T-helper 1 cell (primary cell): ENCODE measurements at places on chromosomes 6 and 20.

- DNase-seq: peak; percentile 81
These were observed 5.7 kb downstream of the COMMD7 start for GRCh38 chr20:32737371-32738223.

GRCh38 chr6:30364591-30364990 is 19.6 kb downstream of the RPP21 start:
- no peak for DNase-seq

GRCh38 chr20:56411759-56412472 is at the start of gene CASS4:
Gene CASS4, plus strand, starts transcription at chr20:56412260. Its CDS starts 199 bp downstream, at chr20:56412459.
- DNase-seq: no peak

- no peak for DNase-seq
These were observed 175.0 kb upstream of the SULF2 start for GRCh38 chr20:47960277-47960676.

GRCh38 chr6:100173211-100173610 is 179.2 kb upstream of the MCHR2 start:
- no peak for DNase-seq

- no peak for DNase-seq
These were observed 61.1 kb upstream of the GTSF1L start for GRCh38 chr20:43787937-43788336.

- no peak for DNase-seq
These were observed 409.6 kb upstream of the ID4 start for GRCh38 chr6:19427548-19427947.

- DNase-seq: peak; percentile 76
These were observed at the start of gene GPANK1 for GRCh38 chr6:31664790-31665500. Gene GPANK1, minus strand, starts transcription at chr6:31664997. Its CDS starts 519 bp downstream, at chr6:31664478.

DNA sequence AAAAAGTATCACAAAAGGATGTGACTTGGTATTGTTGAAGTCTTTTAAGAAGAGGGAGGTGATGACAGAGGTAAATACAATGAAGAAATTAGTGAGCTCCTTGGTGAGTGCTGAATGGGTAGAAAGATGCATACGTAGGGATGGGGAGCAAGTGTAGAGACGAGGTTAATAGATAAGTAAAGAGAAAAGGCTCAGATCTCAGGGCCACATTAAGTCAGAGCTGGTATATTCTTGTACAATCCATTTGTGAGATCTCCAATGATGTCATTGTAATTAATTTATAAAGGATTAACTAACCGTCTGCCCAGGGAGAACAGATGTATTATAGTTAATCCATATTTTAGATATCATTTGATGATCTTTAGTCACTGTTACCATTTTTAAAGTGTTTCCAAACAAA is 43.4 kb downstream of the SMPDL3A start:
- DNase-seq: no peak

- DNase-seq: peak; percentile 78
These were observed 535 bp downstream of the EXOC2 start for GRCh38 chr6:692356-692851.

GRCh38 chr6:47277702-47278101 is 32.0 kb downstream of the TNFRSF21 start:
- DNase-seq: no peak

DNA sequence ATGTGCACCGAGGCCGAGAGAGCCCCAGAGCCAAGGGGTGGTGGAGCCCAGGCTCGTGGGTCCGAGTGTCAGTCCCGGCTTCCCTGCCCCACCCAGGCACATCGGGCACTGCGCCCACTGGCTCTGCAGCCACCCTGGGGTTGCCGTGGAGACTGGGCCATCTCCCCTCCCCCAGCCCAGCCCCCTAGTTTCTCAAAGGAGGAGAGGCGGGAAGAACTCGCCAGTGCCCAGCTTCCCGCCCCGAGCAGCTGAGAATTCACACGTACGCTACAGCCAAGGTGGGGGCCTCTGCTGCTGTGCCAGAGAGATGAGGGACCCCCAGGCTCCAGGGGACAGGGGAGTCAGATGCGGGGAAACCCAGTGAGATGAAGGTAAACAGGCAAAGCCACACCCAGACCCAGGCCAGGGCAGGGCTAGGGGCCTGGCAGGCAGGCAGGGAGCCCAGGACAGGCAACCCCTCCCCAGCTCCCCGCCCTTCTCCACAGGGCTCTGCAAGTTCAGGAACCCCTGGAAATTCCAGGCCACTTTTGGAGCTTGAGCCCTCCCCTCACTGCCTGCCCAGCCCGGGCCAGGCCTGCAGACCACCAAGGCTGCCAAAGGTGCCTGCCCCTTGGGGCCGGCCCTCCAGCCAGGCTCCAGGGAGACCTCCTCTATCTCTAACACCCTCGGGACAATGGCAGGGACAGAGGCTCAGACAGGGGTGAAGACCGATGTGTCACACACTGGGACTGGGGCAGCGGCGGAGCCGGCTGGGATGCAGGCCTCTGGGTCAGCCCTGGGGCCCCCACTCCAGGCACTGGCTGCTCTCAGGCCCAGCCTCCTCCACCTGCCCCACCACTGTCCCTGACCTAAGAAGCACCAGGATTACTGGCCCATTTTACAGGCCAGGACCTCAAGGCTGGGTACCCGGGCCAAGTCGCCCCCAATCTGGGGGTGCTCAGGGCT is 6.0 kb downstream of the LAMA5 start:
- DNase-seq: no peak

GRCh38 chr6:155327326-155328073 is 13.2 kb upstream of the TFB1M start:
- peak; percentile 59 for DNase-seq

DNA sequence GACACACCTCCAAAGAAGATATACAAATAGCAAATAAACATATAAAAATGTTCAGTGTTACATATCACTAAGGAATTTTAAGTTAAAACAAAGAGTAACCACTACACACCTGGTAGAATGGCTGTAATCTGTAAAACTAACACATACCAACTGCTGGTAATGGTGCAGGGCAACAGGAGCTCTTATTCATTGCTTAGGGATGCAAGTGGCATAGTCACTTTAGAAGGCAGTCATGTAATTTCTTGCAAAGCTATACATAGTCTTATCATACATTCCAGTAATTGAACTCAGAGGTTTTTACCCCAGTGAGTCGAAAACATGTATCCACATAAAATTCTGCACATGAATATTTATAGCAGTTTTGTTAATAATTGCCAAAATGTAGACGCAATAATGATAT is 906.8 kb upstream of the CITED2 start:
- no peak for DNase-seq

GRCh38 chr6:97771372-97771771 is 488.4 kb upstream of the MMS22L start:
- no peak for DNase-seq

GRCh38 chr6:24768361-24768760 is 6.4 kb upstream of the GMNN start:
- no peak for DNase-seq

DNA sequence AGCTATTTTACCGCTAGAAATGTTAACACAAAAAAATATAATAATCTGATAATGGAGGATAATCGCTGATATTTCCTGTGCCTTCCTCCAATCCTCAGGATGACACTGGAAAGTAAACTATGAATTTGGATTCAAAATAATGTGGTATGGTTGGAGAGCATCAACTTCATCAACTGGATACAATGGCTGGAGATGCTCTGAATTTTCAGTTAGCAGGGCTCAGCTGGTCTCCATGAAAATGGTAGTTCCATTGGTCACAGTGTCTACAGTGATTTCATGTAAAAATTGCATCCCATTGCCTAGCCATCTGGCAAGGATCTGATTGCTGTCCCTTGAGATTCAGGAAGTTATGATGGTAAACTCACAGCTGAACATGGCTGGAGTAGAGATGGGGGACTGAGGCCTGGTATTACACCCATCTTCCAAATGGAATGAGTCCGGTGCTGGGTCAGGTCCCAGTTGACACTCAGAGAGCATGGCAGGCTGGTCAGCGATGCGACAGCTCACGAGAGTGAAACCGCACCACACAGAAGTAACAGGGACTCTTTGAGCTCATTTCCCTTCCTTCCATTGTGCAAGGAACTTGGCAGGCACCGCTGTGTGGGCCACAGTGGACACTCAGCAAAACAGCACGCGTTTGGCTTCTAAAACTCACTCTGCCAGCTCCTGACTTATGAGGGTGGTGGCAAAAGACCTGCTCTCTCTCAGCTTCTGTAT is 142.4 kb upstream of the TNFAIP3 start:
- DNase-seq: no peak

GRCh38 chr6:105851606-105852005 is 234.5 kb upstream of the PRDM1 start:
- no peak for DNase-seq

- no peak for DNase-seq
These were observed 60.9 kb downstream of the SAMD3 start for GRCh38 chr6:130161683-130162404.

GRCh38 chr6:79230149-79230548 is 4.3 kb downstream of the HMGN3 start:
- no peak for DNase-seq

- peak; percentile 27 for DNase-seq
These were observed 217.5 kb upstream of the SUPT3H start for GRCh38 chr6:45595010-45595851.

DNA sequence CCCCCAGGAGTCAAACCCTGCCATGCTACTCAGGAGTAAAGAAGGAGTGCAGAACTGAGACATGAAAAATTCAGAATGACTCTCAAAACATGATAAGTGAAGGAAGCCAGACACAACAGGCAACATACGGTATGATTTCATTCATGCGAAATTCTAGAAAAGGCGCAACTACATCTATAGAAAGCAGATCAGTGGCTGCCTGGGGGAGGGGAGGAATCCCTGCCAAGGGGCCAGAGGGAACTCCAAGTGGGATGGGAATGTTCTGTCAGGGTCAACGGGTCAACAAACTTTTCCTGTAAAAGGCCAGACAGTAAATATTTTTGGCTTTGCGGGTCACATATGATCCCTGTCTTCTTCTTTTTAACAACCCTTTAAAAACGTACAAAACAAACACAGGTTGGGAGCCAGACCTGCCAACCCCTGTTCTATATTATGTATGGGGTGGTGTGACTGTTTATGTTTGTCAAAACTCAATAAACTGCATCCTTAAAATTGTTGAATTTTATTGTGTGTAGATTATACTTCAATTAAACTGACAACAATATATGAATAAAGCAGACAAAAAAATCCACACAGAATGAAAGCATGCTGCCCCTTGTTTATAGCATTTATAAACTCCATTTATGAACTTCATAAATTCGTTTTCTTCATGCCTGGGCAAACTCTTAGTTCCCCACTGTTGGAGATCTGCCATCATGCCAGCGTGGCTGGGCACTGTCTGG is 56.6 kb upstream of the TRAF3IP2 start:
- no peak for DNase-seq

DNA sequence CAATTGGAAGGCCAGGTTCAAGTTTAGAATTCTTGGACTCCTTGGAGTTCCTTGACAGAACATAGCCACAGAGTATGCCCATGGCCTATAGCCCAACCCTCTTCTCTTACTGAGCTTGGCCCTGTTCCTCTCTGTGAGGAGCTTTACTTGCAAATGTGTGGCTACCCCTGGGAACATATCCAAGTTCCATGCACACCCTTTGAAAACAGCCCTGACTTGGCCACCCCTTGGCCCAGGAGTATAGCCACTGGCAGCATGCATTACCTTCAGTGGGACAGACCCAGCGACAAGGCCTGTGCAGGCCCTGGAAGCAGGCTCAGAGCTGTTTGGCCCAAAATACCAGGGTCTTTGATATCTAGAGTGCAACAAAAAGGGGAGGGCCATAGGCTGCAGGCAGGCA is 19.5 kb upstream of the MAS1 start:
- DNase-seq: no peak

- DNase-seq: no peak
These were observed 777.0 kb downstream of the C6orf118 start for GRCh38 chr6:164532198-164533044.

- no peak for DNase-seq
These were observed 9.4 kb upstream of the CCN2 start for GRCh38 chr6:131960371-131961133.

DNA sequence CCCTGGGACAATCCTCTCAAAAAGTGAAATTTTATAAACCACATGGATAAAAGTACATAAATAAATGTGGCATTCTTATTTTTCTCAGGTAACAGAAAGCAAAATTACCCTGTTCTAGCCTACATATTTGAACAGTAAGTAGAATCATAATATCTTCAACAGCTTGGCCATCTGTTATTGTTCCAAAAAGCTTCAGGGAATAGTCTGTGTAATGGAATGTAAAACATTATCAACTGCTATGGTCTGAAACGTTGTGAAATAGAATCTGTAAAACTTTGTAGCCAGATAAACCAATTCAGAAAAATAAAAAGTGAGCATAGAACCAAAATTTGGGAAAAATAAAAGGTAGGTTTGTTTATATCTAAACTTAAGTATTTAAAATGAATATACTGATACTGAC is 114.7 kb downstream of the THEMIS start:
- no peak for DNase-seq

DNA sequence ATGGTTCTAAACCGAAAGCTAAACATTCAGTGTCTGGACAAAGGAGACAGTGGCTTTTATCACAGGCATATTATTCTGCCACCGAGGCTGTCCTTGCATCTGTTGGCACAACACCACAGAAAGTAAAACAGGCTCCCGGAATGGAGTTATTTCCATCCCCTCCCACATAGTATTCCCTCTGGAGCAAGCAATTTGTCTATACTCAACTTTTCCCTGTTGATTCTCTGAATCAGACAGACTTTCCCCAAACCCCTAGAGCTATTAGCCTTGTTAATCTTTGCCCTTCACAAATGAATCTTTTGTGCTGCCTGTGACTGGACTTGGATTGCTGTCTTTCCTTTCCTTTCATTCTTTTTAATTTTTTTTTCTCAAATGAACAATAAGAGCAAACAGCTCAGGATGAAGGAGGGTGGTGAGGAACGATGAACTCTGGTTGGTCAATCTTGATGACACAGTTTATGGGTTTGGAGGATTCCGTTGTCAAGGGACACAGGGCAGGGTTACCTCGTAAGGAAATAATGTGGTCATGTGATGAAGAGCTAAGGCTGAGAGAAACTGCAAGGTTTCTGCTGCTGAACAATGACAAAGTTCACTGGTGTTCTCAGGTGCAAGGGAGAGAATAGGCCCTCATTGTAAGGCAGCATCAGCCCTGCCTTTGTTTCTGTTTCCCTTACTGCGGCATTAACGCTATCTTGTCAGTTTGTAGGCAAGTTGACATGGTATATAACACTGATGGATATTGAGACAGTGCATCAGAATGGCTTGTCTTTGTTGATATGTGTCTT is 275.0 kb upstream of the BMP2 start:
- no peak for DNase-seq

DNA sequence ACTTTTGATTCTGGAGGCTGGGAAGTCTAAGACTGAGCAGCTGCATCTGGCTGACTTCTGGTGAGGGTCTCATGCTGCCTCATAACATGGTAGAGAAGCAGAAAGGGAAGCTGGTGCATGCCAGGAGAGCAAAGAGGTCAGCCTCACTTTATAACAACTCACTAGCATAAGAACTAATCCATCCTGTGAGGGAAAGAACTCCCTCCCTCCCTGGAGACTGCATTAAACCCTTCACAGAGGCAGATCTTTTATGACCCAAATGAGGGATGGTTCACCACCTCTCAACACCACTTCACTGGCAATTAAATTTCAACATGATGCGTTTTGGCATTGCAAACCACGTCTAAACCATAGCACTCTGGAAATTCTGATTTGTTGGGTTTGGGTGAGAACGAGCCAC is 33.9 kb downstream of the STXBP5 start:
- no peak for DNase-seq

GRCh38 chr6:54037277-54037779 is 73.9 kb upstream of the MLIP start:
- DNase-seq: no peak
